ENCODE measurements at places on chromosomes 6 and 20.

- no peak for DNase-seq
These were observed 538.0 kb upstream of the SLC35B3 start for GRCh38 chr6:8973395-8973794.

GRCh38 chr6:94570581-94570980 is 1006.8 kb upstream of the MANEA start:
- DNase-seq = no peak

- DNase-seq = no peak
These were observed 159.8 kb downstream of the PLCB1 start for GRCh38 chr20:8291873-8292272.

DNA sequence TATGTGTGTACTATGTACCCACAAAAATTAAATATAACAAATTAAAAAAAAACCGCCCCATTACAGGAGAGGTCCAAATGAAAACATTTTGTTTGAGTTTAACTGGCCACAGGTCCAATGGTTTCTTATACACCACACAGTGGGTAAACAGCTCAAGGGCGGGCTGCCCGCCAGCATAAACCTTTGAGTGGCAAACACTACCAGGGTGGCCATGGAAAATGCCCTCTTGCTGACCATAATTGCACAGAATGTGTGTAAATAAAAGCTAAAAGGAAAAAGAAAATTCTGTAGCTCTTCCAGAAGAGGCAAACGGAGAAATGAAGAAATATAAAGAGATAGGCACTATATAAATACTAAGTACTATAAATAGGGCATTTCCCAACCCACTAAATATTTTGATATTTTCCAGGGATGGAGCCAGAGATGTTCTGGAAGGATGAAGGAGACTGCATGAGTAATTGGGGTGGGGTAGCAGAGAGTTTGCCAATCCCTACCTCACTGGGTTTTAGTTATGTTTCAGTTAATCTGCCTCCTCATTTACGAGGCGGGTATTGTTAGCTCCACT is 1.1 kb upstream of the CDC5L start:
- no peak for DNase-seq

DNA sequence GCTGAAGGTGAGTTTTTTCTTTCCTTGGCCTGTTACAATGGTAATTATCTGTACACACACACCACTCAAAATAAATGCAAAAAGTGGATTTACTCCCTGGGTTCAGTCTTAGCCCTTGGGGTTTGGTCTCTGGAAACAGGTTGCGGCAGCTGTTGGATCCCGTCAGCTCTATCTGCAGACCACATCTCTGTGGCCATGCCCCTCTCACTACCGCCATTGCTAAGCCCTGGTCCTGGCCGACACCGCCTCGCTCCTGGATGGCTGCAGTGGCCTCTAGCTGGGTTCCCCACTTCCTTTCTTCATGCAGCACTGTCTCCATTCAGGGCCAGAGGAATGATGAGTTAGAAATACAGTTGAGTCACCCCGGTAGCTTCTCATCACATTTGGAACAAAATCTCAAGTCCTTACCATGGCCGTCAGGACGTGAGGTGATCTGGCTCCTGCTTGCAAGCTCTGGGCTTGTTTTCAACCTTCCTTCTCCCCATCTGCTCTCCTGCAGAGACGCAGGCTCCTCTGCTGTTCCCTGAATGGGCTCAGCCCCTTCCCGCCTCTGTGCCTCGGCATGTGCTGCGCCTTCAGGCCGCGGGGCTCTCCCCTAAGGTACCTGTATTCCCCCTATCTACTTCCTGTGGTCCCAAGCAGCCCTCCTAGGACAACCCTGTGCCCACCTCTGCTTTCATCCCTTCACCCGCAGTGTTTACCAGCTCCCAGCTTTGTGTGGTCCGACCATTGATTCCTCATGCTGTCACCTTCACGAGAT is 38.0 kb downstream of the EFCAB8 start:
- no peak for DNase-seq

DNA sequence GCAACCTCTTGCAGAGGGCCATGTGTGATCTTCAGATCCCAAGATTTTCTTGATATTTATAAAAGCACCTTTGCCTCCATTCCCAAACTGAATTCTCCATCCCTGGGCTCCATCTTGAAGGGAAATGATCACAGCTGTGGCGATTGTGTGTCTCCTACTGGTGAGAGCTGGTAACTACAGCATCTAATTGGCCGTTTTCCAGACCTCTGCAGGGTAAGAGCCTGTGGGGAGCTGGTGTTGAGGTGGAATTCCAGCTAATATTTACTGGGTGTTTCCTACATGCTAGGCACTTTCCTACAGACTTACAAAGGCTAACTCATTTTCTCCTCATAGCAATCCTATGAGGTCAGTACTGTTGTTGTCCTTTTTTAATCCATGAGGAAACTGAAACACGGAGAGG is 59.2 kb upstream of the FNDC1 start:
- peak; percentile 46 for DNase-seq

DNA sequence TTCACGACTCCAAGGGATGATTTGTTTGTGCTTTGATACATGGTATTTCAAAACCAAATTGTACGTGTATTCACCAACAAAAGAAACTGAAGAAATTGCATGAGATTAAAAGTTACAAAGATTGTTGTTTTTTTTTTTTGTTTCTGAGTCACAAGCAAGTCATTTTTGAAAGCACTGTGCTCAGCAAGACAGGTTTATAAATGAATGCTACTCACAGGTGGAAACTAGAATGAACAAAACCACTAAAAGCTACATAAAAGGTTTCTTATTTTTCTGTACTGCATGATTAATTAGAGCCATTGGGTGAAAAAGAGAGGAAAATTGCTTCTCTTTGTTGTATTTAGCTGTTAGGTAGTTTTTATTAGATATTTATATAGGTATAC is 90.2 kb upstream of the RIPOR2 start:
- no peak for DNase-seq

DNA sequence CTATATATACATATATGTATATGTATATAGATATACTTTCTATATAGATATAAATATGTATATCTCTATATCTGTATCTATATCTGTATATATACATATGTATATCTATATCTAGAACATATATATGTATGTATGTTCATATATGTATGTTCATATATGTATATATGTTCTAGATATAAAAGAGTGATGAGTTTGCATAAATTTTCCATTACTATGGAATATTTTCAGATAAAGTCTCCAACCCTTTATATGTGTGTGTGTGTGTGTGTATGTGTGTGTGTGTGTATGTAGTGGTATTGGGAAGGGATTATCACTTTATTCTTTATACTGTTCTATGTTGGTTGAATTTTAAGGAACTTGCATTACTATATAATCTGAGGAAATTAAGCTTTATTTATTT is 33.3 kb downstream of the SYNE1 start:
- DNase-seq = no peak

DNA sequence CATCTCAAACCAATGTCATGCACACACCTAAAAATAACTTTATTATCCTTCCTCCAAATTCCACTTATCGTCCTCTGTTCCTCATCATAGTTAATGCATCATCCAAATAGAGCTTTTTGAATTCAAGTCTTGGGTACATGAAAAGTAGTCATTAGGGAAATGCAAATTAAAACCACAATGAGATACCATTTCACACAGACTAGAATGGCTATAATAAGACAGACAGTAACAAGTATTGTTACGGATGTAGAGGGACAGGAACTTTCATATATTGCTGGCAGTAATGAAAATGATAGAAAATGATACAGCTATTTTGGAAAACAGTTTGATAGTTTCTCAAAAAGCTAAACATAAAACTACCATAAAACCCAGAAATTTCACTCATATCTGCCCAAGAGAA is 59.1 kb downstream of the FHL5 start:
- DNase-seq = no peak

- no peak for DNase-seq
These were observed 22.7 kb upstream of the HIVEP1 start for GRCh38 chr6:11989386-11989785.

DNA sequence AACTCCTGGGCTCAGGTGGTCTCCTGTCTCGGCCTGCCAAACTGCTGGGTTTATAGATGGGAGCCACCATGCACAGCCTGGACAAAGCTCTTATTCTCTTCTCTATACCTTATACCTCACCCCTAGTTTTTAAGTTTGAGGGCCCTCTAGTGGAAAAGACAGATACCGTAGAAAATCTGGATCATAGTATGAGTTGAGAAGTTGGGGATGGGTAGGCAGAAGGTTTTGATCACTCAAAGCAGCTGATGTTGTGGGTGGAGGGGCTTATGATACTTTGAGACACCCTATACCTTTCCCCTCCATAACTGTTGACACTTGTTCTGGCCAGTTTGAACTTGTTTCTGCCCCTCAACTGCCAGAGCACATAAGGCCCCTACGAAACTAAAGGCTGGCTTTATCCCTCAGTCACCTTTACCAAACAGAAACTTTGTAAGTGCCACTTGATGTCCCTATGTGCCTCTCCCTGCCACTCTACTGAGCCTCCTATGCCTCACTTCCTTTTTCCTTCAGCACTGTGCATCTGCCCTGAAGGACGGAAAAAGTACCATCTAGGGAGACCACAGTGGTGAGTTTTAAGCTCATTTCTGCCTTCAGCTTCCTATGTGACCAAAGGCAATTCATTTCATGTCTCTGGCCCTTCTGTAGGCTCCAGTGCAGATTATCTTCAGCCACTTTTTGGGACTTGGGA is 28.6 kb downstream of the RALY start:
- no peak for DNase-seq

GRCh38 chr6:110816677-110817076 is 1.4 kb upstream of the CDK19 start:
- no peak for DNase-seq

GRCh38 chr20:59571551-59572314 is 32.6 kb upstream of the PHACTR3 start:
- peak; percentile 31 for DNase-seq

- no peak for DNase-seq
These were observed 1.2 kb downstream of the PDE7B start for GRCh38 chr6:135852746-135853145.

DNA sequence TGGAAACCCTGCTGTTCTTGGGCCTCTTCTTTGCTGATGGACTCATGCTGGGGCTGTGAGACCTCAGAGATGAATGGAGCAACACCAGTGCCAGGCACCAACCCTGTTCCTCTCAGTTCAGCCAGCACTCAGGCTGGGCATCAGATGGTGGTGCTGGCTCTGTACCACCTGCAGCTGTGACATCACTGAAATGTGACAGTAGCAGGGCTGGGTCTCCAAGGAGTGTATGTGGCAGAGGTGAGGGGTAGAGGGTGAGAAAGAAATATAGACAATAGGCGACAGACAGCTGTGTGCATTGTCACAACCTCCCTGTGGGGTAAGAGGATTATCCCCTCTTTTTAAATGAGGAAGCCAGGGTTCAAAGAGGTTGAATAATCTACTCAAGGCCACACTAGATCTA is at the start of gene TP53TG5:
Gene TP53TG5, minus strand, starts transcription at position 135 of the 400 bp plus-strand sequence. Its CDS starts 89 bp downstream, at position 46.
- no peak for DNase-seq

- no peak for DNase-seq
These were observed 236.9 kb upstream of the ASCC3 start for GRCh38 chr6:101118136-101118396.

DNA sequence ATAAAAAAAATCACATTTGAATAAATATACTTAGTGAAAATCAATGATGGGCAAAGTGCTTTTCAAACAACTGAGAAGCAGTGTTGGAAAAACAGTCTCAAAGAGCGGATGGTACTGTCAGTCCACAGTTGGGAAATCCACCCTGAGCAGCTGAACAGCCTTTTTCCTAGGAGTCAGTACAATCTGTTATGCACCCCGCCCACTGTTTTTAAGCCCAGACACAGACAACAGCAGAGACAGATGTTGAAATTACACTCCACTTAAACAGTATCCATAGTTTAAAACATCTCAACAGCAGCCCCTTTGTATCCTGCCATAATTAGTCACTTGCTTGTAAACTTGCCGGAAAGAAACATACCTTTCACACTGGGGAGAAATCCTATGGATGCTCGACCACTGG is 372 bp downstream of the KIAA0408 start:
- DNase-seq = no peak

DNA sequence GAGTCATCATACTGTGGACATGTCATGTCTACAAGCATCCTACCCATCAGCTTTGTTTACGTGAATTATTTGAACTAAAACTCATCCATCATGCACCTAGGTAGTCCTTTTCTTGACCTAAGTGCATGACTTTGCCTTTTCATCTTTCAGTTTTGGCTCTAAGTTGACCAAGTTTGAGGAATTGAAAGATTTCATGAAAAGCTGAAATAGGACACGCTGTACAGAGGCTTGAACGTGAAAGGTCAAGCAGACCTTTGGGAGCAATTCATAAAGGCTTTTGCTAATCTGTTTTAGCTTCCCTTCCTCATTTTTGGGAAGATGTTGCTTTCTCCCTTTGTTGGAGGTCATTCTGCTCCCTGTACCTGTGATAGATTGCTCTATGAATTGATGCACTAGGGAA is 55.1 kb upstream of the MLIP start:
- no peak for DNase-seq

- DNase-seq = no peak
These were observed 11.9 kb downstream of the NT5E start for GRCh38 chr6:85461798-85462170.

GRCh38 chr6:68086199-68086598 is 548.9 kb upstream of the ADGRB3 start:
- no peak for DNase-seq

DNA sequence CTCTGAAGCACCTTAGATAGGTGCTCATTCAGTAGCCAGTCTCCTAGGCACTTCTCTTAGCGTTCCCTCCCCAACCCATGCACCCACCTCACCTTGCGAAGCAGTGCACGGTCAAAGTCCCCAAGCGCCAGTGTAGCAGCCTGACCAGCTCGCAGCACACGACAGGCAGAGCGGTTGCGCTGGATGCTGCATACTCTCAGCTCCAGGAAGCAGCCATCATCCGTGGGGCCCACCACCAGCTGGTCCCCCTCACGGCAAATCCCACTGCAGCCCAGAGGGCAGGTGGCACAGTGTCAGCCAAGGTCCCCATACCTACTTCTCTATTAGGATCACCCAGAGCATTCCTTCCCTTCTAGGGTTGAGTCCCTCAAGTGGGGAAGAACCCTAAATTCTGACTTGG is 6.5 kb downstream of the GTPBP2 start:
- no peak for DNase-seq

GRCh38 chr6:129475477-129476247 is 234.3 kb downstream of the ARHGAP18 start:
- no peak for DNase-seq

DNA sequence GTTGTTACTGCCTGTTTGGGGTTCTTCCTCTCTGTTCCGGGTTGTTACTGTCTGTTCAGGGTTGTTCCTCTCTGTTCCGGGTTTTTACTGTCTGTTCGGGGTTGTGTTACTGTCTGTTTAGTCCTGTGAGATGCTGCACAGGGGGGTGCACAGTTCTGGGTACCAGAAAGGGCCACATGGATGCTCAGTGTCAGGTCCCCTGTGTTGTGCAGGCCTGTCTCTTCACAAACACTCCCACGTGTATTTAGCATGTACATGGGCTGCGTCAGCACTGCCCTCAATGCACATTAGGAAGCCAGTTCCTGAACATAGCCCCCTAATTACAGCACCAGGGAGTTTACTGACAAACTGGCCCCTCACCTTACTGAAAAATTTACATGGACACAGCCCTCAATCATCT is 118.5 kb downstream of the DLL1 start:
- no peak for DNase-seq

DNA sequence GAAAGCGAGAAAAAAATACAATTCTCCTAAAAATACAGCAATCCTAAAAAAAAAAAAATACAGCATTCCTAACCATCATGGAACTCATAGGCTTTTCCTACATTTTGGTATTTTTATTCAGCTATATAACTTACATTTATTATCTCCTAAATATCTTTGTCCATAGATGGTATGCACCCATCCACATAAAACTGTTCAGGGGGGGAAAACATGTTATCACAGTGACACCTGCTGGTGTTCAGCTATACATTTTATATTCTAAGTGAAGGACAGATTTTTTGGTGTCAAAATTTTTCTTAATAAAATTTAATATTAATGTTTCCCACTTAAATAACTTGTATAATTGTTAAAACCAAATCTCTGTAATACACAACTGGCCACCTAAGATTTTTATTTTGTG is 58.0 kb downstream of the BLOC1S5 start:
- DNase-seq = no peak
